ENCODE measurements at places on chromosomes 1 and 21.

DNA sequence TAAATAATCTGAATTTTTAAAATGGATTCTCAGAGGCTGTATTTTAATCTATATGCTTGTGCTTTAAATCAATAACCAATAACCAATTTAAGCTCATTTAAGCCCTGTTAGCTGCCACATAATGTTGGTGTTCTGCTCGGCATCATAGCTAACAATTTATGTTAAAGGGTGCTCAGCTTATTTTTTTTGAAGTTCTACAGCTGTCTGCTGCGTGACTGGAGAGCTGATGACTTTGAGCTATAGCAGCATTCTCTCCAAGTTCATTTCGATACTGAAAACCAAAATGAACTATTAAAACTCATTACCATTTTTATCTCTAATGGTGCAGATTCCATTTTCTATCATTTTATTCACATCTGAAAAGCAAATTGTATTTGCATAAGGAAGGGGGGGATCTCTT lies 357.8 kb downstream of the AJAP1 start:
- no peak for DNase-seq

DNA sequence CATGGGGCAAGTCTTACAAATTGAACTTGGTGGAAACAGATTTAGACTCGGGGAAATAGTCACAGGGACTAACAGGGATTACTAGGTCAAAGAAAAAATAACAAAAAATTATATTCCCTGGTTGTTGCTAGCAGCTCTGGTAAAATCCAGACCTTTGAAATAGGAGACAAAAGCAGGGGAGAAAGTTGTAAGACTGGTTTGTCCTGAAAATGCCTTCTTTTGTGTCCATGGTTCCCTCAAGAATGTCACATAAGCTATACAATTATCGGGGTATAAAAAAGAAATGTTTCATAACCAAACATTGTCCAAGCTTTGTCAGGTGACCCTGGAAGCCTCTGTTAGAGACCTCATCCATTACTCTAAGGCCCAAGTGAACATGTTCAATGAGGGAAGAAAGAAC lies 33.1 kb downstream of the KIAA0319L start:
- peak; percentile 57 for DNase-seq

DNA sequence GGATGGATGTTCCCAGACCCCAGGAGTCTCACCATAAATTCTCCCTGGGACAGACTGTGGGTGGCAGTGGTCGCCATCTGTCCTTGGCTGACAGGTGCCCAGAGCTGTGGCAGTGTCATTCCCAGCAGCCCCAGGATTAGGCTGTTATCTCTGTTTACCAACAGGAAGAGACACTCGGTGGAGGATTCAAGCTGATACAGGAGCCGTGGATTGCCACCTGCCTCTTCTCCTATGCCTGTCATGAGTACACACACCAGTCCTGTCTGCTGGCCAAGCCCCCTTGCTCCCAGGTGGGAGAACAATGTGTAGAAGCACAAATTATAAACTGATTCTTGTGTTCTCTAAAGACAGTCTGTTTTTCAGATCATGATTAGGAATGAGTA lies 152.6 kb downstream of the ETS2 start:
- no peak for DNase-seq

GRCh38 chr1:150789396-150789795 lies 18.7 kb downstream of the CTSK start:
- peak; percentile 72 for DNase-seq

GRCh38 chr1:225709101-225709500 lies 56.2 kb upstream of the ENAH start:
- peak; percentile 87 for DNase-seq

- no peak for DNase-seq
Measured at GRCh38 chr1:41726899-41727748, 191.6 kb downstream of the HIVEP3 start.

DNA sequence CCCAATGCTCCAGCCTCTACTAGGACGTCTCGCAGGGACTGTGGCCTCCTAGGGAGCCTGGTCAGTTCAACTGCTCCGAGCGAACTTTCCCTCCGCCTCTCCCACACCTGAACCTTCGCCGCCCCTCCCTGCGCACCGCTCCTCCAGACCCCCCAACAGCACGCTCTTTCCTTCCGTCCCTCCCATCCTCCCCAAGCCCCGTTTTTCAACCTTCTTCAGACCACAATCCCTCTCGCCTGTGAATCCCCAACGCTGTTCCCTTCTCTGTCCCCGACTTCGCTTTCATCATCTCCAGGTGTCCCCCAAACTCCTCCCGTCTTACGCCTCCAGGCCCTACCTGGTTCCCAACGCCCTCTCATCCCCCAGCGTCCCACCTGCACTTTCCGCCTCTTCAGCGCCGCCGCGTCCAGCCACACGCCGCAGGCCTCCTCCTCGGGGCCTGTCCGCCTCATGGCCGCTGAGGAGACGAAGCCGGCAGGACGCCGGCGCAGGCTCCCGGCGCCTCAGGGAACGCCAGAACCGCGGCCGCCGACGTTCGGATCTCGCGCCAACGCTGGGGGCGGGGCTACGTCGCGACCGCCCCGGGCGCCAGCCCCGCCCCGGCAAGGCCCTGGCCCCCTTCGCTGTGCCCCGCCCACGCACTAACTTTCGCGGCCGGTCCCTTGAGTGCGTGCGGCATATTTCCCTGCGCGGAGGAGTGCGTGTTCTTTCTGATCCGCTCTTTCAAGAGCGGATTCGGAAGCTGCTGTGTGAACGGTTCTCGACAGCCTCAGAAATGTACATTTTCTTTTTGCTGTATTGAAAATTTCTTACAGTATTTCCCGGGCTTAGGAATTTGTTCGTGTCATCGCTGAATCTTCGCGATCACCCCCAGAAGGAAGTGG lies at the start of gene AUNIP:
TSS of gene AUNIP (minus strand) at position 552 of the 884 bp plus-strand sequence. CDS start at position 452, 100 bp downstream.
- peak; percentile 88 for DNase-seq

DNA sequence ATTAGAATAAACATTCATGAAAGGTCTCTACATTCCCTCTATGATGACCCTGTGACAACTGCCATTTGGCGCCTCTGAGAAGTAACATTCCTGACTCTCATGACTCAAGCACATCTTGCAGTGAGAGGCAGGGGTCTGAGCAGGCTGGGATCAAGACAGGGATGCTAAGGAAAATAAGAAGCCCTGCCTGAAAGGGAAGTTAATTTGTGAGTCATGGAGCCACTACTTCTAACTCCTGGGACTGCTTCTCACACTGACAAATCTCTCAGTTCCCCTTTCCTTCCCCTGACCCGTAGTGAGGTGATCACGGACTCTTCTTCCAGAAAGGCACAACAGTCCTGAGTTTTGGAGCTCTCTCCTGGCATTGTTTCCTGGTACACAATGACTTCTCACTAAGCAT lies 231.9 kb downstream of the TNR start:
- DNase-seq: no peak

DNA sequence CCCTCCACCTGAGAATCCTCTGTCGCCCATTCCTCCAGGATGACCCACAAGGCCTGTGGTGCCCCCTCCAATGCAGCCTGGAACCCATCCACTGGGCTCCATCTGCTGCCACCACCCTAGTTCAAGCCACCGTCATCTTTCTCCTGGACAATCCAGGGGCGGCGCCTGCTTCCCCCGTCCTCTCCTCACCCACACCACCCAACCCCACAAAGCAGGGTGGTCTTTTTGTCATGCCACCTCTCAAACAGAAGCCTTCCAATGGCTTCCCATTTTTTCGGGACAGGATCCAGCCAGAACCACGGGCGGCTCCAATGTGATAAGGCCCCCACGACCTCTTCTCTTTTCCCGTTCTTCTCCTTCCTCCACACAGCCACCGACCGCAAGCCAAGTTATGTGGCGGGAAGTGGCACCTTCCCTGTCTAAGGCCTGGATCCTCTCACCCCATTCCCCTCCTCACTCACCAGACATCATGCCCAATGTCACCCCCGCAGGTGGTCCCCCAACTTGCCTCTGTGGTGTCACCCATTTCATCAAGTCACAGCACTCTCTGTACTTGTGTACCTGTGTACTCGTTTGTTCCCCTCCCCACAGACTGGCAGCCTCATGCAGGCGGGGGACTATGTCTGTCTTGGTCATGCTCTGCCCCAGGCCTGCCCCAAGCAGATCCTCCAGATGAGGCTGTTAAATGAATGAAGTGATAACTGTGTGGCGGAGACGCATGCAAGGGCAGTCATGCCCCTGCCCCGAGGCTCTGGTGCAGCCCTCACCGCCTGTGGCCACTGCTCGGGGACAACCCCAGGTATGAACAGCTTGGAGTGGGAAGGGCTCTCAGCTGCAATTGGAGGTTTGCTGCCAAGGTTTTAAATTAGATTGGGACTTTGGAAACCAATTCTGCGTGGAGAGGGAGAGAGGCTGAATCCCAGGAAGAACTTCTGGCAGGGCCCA lies 11.0 kb downstream of the UBXN11 start:
- DNase-seq: no peak

DNA sequence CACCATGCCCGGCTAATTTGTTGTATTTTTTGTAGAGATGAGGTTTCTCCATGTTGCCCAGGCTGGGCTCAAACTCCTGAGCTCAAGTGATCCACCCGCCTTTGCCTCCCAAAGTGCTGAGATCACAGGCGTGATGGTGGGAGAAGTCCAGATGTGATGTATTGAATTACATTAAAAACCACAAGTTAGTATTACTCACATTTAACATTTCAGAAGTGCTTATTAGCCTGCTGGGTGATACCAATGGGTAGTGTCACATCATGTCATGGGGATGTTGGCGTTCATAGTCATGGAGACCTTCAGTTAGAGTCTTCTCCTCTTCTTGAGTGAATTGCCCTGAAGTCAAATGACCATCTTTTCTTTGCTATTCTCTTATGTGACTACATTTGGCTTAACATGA lies 63.6 kb upstream of the VAMP3 start:
- peak; percentile 32 for DNase-seq

DNA sequence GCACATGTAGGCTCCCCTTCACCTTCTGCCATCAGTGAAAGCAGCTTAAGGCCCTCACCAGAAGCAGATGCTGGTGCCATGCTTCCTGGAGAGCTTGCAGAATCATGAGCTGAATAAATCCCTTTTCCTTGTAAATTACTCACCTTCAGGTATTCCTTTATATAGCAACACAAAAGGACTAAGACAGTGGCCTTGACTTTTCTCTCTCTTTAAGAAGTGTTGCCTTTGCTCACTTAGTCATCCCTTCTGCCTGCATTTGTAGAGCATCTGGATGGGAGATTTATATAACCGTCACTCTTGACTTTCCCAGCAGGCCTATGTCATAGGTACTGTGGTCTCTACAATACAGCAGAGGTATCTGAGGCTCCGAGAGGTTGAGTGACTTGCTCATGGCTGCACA lies 3.7 kb downstream of the PCSK9 start:
- DNase-seq: peak; percentile 32

GRCh38 chr1:33176362-33176850 lies 5.4 kb downstream of the TRIM62 start:
- DNase-seq: peak; percentile 75

DNA sequence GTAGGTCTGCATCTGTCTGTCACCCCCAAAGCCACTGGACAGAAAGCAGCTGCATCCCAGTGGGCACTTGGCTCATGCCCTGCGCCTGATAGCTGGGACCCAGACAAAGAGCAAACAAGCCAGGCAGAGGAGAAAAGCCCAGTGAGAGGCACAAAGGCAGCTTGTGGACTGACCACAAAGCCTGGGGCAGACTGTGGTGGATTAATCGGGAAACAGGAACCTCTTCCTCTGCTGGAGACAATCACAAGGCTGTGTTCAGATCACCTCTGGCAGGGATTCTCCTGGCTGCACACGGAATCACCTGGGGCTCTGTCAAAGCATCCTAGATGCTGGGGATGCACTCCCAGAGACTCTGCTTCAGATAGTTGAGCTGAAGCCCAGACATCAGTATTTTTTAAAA lies 15.2 kb upstream of the GJB5 start:
- DNase-seq: no peak

GRCh38 chr1:94922761-94923331 lies 4.1 kb downstream of the CNN3 start:
- no peak for DNase-seq

DNA sequence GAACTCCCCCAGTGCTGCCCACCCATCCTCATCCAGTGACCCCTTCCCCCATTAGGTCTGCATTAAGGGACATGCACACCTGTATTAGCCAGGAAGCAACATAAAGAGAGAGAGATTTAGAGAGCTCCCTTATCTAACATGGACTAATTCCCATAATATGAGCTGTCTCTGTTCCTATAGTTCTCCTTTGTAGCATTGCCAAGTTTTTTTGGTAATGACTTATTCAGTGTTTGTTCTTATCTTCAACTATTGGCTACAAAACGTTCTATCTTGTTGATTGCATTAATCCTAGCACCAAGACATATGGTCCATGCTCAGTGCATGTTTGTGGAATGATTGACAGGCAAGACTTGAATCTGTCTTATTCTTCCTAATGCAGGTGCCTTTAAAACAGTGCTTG lies 264.0 kb downstream of the ADGRL2 start:
- peak; percentile 13 for DNase-seq

GRCh38 chr1:37556712-37557196 lies at the start of gene DNALI1:
TSS of gene DNALI1 (plus strand) at chr1:37556940. CDS start at chr1:37556995, 55 bp downstream.
- peak; percentile 76 for DNase-seq

GRCh38 chr1:206833801-206834200 lies 31.6 kb upstream of the IL20 start:
- peak; percentile 61 for DNase-seq

DNA sequence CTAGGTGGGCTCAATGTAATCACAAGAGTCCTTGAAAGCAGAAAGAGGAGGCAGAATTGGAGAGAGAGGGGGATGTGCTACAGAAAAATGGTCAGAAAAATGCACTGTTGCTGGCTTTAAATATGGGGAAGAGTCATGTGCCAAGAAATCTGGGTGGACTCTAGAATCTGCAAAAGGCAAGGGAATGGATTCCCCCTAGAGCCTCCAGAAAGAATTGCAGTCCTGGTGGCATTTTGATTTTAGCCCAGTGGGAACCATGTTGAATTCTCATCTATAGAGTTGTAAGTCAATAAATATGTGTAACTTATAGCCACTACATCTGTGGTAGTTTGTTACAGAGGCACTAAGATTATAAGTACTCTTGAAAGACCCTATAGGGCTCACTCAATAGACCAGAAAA lies 210.3 kb downstream of the ASTN1 start:
- peak; percentile 24 for DNase-seq

DNA sequence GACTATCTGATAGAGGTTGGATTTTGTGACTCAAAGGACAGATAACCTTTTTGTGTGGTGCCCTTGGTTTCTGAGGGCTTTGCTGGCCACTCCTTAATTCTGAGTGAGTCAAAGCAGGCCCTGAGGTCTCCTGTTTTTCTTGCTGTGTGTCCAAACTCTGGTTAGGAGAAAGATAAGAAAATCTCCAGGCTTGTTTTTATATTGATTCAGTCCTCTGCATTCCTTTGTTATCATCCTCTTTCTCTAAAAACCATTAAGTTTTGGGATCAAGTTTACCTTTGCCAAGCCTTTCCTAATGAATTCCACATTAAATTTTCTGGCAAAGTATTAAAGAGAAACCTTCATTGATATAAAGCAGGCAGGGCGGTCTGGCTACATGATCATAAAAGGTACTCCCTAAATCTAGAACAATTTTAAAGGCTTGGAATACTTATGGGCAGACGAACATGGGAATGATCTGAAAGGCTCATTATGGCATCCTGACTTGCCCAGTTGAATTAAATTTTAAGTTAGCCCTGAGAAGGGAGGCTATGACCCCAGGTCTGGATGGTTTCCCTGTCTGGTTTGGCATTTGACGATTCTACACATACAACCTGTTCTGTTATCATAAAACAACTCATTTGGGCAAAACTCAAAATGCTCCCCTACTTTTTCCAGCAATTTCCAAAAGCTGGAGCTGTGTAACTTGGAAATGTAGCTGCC lies 20.8 kb downstream of the ZBTB8B start:
- DNase-seq: no peak

- DNase-seq: peak; percentile 70
Measured at GRCh38 chr1:225299624-225300023, 128.2 kb downstream of the LBR start.
